Osteoblast (primary cell): ENCODE measurements at places on chromosomes 7 and 10. TPM values are rescaled to one million over a fixed set of nuclear protein-coding genes. Genes with fewer than 3 reads are reported as not detected.

Gene TMEM229A
- total RNA-seq = not detected in 2 replicates

Gene TLX1
- total RNA-seq = not detected in 2 replicates

Gene ACBD7
- 0.72 and 0.88 TPM in 2 replicates for total RNA-seq

Gene IQCE
- 15.3 and 18.8 TPM in 2 replicates for total RNA-seq

- no peak for DNase-seq
These were observed 13.0 kb upstream of the FRA10AC1 start for GRCh38 chr10:93715345-93715744.

- DNase-seq = no peak
These were observed 39.5 kb downstream of the PRPS1L1 start for GRCh38 chr7:17988141-17988540.

DNA sequence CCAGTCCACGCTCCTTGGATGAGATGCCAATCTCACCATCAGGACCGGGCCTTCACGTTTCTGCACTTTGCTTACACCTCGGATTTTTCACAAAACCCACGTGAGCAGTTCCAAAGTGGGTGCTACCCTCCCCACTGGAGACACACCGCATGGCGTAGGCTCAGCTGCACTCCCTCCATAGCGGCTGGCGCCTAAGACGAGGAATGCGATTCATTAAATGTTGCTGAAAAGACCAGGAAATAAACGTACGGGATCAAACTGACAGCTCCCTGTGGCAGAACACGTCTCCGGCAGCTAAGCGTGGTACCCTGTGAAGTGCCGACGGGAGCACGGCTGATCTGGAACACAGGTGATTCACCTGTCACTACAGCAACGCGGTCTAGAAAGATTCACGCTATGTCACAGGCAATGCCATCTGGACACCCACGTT is 209.0 kb downstream of the DIP2C start:
- no peak for DNase-seq

DNA sequence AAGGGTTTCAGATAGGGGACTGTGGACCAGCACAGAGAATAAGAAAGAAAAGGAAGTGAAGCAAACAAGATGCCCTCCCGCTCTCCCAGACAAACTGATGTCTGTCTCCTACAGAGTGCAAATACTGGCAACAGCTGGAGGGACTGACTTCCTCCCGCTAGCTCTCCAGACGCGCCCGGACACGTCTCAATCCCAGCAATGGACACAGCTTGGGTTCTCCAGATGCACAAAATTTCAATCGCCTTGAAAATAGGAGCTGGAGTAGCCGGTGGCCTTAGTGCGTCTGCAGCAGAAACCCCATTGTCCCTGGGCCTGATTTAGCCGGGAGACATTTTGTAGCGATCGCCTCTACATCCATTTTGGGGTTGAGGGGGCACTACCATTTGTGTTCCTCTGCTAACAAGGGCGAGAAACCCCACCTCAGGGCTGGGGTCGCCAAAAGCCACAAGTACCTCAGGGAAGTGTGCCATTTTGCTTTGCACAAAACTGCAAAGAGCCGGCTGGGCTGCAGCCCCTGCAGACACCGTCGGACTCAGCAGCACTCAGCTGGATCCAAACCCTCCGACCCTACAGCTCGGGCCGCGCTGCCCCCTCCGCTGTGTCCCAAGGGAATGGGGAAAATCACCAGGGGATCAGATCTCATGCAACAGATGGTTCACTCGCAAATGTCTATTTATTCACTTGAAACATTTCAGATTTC is 5.9 kb downstream of the CPA2 start:
- DNase-seq = no peak

- DNase-seq = no peak
These were observed 20.5 kb downstream of the ASNS start for GRCh38 chr7:97851683-97852082.

DNA sequence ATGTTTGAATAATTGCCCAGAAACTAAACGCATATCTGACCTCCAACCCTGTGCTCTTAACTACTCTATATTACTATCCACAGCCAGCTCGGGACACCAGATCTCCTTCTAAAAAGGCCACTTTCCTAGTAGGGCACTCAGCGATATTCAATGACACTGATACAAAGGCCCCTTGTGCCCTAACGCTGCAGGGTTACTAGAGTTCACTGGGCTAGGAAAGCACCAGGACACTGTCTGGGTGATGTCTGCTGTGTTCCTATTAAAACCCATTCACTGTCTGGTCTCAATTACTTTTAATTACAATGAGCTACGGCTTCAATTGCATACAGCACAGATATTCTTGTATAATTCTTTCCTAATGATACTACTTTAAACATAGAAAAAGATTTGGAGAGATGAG is 91.7 kb downstream of the SORCS1 start:
- DNase-seq = no peak

DNA sequence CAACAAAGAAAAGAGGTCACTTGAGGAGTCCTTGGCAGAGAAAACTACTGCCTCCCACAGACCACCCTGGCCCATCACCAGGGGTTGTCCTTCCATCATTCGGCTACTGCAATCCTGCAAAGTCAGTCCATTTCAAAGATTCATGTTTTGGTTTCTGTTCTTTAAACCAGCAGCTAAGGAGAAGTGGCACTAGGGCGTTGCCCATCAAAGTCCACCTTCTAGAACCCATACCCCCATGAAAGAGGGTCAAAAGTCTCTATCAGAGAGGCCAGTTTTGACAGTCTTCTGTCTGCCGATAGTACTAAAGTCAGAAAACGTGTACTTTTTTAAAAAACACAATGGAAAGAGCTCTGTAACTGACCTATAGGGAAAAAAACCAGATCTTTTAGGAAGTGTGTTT is 14.4 kb downstream of the CCDC6 start:
- no peak for DNase-seq
